Naive thymus-derived CD8-positive, alpha-beta T cell (primary cell): ENCODE measurements at places on chromosomes 16 and 17. TPM values are rescaled to one million over a fixed set of nuclear protein-coding genes. Genes with fewer than 3 reads are reported as not detected.

DNA sequence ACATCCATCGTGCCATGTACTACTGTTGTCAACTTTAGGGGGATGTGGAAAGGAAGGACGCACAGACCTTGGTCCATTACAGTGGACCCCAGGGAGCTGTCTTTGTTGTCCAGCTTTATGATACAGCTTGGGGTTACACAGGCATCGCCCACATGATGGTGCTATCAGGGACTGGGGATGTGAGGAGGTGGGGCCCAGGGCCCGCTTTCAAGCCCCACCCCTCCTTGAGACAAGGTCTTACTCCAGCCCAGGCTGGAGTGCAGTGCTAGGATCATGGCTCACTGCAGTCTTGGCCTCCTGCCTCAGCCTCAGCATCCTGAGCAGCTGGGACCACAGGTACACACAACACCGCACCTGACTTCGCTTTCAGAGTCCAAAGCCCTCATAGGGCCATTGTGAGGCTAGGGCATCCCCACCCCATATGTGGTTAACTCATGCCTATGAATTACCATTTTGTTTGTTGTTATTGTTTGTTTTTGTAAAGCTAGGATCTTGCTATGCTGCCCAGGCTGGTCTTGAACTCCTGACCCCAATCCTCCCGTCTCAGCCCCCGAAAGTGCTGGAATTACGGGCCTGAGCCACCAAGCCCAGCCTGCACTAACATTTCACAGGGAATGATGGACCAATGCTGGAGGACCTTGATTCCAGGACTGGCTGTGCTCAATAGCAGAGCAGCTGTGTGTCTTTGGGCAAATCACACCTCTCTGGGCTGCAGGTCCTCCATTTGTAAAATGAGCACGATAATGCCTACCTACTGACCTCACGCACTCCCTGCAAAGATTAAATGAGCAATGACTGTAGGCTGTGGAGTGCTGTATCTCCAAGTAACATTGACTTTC, 17.2 kb downstream of the ST3GAL2 start:
- H3K4me1 ChIP-seq = peaks cover 57% of the 10 kb centered on the region
- H3K36me3 ChIP-seq = no peaks in the 10 kb centered on the region
- peak overlapping the region; percentile 54 for H3K27ac ChIP-seq
- no peak overlapping the region for H3K4me3 ChIP-seq
- H3K27me3 ChIP-seq = no peaks in the 10 kb centered on the region
- DNase-seq = no peak

DNA sequence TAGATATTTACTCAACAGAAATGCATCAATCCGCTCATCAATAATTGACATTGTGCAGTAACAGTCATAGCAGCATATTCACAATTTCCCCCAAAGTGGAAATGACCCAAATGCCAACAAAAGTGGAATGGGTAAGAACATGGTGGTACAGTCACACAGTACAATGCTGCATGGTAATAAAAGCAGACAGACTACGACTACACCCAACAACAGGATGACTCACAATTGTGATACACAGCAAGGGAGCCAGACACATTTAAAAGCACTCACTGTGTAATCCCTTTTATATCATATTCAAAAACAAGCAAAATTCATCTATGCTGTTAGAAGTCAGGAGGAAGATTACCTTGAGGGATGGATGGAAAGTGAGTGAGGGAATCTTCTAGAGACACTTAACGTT, 76.5 kb upstream of the NUDT7 start:
- H3K36me3 ChIP-seq = no peaks in the 10 kb centered on the region
- no peak overlapping the region for H3K27ac ChIP-seq
- H3K27me3 ChIP-seq = peaks cover 5% of the 10 kb centered on the region
- no peak for DNase-seq
- no peaks in the 10 kb centered on the region for H3K4me1 ChIP-seq

The TBC1D28 gene
- not detected for total RNA-seq

The COG4 gene
- 57.6 TPM for total RNA-seq

The CSH2 gene
- total RNA-seq = not detected

The FOXN1 gene
- total RNA-seq = not detected
